ENCODE measurements at places on chromosomes 7 and 10.

GRCh38 chr10:96971324-96971723 lies 139.2 kb downstream of the LCOR start:
- DNase-seq = no peak

GRCh38 chr10:30062582-30062981 lies 3.2 kb upstream of the JCAD start:
- no peak for DNase-seq

GRCh38 chr10:86317949-86318725 lies 48.5 kb downstream of the GRID1 start:
- DNase-seq = no peak

DNA sequence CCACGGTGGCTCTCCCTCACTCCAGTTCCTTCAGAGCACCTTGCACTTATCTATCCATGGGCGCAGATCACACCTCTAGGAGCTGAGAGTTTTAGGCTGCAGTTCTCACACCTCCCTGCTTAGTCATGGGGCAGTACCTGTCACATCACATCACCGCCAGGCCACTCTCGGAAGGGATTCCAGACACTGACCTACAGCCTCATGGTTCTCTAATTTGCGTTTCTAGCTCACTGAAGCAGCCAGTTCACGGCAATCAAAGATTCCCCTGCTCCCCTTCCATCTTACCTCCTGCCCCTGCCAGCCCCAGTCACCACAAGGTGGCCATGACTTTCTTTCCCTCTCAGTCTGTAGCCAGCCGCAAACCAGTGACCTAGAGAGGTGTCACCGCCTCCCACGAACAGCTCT lies 34.2 kb downstream of the ADRB1 start:
- no peak for DNase-seq

GRCh38 chr7:142010952-142011548 lies 15.4 kb downstream of the MGAM start:
- DNase-seq = no peak

- DNase-seq = no peak
Measured at GRCh38 chr7:22589641-22590201, 89.7 kb upstream of the STEAP1B start.

DNA sequence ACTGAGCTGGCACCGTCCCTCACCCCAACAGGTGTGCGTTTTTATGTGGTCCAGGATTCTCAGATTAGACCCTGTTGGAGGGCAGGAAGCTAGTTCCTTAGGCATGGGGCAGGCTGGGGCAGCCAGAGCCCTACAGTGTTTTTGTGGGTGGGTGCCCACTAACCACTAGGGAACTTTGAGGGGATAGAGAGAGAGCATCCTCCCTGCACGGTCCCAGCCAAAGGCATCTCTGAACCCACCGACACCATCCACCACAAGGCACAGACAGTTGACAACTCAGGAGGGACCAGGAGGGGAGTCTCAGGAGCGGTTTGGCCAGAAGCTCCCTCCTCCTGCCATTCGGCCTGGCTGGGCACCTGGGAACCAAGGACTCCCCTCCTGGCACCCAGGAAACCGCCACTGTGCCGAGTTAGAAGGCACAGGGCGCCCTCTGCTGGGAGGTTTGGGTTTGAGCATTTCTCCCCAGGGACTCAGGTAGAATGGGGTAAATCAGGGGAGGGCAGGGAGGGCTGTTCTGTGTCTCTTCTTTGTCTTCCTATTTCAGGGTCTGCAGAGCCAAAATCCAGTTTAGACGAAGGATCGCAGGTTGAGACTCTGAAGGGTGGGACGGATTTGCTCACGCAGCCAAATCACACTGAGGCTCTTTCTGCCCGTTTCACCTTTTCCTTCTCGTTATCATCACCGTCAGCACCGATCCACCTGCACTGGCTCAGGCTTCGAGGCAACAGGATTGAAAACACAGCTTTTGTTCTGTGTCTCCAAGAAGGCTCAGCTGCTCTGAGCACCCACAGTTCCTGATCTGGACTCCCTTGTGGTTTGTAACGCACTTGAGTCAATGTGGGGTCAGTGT lies 84.8 kb upstream of the COL13A1 start:
- peak; percentile 76 for DNase-seq

DNA sequence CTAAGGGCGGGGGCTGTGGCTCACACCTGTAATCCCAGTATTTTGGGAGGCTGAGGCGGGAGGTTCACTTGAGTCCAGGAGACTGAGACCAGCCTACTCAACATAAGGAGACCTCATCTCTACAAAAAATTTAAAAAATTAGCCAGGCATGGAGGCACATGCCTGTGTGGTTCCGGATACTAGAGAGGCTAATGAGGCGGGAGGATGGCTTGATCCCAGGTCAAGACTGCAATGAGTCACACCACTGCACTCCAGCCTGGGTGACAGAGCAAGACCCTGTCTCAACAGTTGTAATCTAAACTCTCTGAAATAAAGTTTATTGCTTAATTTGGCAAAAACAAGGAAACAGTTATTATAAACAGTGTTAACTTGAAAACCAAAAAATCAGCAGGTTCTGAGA lies 123.3 kb downstream of the USP6NL start:
- DNase-seq = no peak

GRCh38 chr7:100882201-100882600 lies 7.3 kb downstream of the SRRT start:
- no peak for DNase-seq

DNA sequence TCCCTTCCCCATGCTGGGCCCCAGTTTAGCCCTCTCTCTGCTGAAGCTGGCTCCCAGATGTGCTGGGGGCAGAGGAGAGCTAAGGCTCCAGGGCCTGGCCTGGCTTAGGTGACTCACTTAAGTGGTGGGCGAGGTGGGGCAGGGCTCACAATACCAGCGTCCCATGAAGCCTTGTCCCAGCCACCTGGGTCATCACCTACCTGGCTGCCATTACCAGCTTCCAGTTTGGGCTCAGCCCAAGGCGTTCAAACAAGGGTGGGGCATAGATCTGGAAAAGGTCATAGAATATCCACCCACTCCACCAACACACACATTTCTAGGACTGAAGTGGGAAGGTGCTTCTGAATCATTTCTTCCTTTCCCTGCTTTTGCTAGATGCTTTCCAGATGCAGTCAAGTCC lies 8.3 kb downstream of the KAZALD1 start:
- DNase-seq = no peak

DNA sequence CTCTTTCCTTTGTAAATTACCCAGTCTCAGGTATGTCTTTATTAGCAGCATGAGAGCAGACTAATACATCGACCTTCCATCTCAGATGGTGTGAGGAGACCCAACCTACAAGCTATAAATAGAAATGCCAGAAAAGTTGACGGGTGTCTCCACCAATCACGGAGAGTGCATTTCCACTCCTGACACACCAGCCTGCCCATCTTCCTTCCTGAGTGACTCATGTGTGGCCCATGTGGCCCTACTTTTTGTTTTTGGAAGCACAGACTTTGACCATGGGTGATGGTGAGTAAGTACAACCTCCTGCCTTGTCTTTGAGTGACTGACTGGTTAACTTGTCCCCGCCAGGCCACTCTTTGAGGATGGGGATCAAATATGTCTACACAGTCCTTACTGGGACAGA lies 147.0 kb downstream of the OAT start:
- DNase-seq = no peak

DNA sequence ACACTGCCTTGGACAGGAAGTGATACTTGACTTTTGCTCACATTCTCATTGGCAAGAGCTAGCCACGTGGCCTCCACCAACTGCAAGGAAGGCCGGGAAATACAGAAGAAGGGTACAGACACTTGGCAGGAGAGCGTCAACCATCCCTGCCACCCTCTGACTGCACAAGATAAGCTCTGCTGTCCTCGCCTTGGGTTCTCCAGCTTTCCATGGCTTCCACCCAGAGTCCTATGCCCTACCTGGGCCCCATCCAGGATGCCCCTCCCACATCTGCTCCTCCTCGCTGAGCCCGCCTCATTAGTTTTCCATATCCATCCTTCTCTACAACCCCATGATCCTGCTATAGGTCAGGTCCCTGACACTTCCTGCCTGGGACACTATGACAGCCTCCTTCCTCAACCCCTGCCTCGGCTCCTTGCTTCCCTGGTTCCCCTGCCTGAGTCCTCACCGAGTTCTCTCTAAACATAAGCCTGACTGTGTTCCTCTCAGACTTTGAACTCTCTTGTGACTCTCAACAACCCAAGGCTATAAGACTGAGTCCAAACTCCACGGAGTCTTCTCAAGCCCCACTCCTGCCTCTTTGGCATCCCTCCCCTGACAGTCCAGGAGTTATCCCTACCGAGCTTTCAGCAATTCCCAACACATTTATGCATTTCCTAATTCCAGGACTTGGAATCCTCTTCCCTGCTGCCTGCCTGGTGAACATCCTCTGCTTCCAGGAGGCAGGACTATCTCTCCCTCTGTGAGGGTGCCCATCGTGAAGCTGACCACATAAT lies 23.2 kb upstream of the GDF10 start:
- no peak for DNase-seq

- no peak for DNase-seq
Measured at GRCh38 chr7:47301105-47301477, 280.8 kb downstream of the TNS3 start.

DNA sequence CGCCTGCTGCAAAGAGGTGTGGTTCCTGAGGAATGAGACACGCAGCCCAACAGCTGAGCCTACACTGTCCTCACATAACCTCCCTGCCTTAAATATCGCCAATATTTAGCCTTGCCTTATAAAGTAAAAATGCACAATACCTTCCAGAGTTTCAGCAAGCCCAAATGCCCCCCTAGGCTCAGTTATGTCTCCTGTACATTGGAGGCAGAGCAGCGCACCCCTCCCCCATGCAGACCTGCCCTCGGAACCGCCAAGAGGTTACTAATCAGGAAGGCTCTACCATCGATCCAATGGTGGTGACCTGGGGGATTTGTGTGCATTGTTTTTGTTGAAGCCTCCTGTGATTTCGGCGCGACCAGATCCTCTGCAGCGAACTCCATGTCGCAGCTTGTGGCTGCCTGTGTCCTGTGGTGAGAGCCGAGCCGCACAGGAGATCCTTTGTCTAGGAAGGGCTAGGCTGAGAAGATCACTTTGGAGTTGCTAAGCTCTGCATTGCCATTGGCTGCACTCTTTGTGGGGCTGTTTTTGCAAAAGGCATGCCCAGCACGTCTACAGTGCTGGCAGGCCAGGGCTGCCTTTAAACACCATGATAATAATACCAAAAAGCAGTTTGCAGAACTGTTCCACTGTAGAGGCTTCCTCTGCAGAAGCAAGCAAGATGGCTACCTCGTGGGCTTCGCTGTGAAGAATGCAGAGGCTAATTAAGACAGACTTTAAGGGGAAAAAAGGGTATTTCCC lies 40.1 kb downstream of the TET1 start:
- peak; percentile 90 for DNase-seq

- DNase-seq = no peak
Measured at GRCh38 chr10:130227883-130228282, 91.7 kb downstream of the GLRX3 start.

GRCh38 chr7:4025694-4026615 lies 656.1 kb upstream of the FOXK1 start:
- no peak for DNase-seq

- DNase-seq = no peak
Measured at GRCh38 chr7:86643561-86644281, at the start of gene GRM3. GRM3 (plus strand) TSS chr7:86643909; CDS start chr7:86765146, 121,237 bp downstream.

DNA sequence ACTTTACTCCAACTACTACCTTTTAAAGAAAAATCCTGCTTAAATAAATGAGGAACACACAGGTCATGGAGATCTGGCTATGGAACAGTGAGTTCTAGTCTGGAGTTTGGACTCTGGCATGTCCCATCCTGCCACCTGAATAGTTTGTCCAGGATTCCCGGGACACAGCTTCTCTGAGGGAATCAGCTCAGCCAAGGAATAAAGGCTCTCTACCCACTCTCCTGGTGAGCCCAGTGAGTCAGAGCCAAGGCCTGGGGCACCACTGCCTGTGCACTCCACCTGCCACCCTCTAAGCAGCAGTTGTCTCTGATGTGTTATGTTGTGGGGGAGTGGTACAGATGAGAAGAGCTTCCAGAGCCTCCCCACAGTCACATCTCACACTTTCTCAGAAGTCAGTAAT lies 113.5 kb downstream of the HTR5A start:
- no peak for DNase-seq

- DNase-seq = no peak
Measured at GRCh38 chr7:7114575-7115291, 67.6 kb upstream of the C1GALT1 start.

DNA sequence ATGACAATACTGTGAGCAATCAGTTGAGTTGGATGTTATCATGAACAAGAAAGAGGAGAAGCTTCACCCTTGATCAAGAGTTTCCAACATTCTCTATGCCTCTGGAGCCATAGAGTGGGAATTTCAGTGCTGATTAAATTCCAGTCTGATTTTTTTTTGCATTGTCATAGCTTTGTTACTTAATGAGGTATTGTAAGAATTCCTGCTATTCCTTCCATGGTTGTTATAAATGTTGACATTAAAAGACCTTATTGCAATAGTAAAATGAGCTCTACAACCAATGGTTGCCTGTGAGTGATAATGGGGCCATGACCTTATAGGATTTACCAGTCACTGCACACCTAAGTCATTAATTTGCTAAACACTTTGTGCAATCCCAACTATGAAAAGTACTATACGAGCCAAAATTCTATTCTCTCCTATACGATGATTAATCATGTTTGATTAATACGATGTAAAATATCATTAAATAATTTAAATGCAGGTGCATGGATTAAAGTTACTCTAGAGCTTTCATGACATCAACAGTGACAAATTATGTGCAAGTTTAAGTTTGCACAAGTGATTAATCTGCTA lies 353.2 kb upstream of the KLF6 start:
- DNase-seq = no peak

DNA sequence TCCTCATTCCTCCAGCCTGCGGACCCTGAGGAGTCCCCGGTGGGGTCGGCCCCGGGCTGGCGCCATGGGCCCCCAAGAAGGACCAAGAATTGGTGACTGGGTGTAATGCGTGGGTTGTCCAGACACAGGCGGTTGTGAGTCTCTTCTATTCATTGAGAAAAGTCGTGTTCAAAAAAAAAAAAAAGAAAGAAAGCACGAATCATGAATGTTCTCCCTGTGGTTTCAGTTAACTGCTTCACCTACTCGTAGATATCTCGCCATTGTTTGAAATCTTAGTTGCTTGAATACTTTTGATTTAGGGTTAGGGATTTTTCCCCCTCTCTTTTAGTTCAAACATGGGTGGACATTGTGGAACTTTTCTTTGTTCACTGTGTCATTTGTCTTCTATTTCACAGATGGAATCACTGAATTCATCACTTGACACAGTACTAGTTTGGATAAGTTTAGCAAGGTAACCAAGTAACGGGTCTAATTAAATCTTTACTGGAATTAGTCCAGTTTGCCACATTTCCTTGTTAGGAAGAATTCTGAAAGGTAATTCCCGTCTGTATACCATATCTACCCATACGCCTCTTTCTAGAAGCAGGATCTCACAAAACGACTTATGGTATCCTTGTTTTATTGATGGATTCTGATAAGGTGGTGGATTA lies 775 bp downstream of the STARD3NL start:
- DNase-seq = peak; percentile 66

DNA sequence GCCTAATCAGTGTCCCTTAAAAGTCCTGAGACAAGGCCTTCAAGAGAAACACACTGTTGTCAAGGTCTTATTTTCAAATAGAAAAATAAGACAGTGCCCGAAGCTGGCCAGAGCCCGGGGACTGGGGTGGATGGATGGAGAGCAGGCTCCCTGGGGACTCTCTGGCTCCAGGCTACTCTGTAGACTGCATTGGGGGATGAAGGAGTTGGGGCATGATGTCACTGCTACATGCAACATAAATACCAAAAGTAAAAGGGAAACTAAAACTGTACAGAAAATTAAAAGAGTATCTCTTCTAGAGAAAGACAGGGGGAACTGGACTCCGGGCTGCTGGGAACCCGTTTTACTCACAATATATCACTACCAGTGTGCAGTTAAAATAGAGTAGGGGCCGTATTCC lies 629.8 kb downstream of the KCNMA1 start:
- no peak for DNase-seq

Data from hematopoietic multipotent progenitor cell treated with erythropoietin and hydrocortisone succinate and interleukin-3 and kit ligand, for 6 days (in vitro differentiated cells).